ENCODE measurements at places on chromosomes 5 and 9.

DNA sequence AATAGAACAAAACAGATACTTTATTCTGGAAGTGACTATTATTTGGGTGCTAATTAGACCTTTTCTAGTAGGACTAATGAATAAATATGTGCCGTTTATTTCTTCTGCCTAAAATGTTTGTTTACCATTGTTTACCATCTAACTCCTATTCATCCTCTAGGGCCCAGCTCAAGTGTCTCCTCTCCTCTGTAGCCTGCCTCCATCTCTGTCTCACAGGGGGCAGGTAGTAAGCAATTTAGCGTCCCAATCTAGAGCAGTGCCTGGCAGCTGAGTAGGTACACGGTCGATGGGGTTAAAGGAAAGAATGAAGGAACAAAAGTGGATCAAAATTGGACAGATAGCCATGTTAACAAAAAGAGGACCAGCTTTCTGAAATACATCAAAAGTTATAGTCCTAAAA is 230.9 kb downstream of the SLF1 start:
- no peak for DNase-seq

DNA sequence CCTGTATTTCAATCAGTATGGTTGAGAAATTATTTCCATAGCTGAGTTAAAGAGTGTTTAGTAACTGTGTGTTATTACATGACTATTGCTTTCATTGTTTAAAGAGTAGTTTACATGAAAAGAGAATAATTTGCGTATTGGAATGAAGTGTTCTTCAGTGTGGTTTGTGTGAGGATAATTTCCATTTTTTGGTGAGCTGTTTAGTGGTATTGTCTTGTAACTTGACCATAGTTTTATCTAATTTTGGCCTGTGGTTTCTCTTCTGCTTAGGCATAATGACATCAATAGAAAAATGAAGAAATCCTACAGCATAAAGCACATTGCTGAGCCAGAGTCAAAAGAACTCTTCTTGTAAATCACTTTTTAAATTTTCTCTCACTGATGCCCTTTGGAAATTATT is 151.2 kb downstream of the SNCAIP start:
- DNase-seq = no peak

DNA sequence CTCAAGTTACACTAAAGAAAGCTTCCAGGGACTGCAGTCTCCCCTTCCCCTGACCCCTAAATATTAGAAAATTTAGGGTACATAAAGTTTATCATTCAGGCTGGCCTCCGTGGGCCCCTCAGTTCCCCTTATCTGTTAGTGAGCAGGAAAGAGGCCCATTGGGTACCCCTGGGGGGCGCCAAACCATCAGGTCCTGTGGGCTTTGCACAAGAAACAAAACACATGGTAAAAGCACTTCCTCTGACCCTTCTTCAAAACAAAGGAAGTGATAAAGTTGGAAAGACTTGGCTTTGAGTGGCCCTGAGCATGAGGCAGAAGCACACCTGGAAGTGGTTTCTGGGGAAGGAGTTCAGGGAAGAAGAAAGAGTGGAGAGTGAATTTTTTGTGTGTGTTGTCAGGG is 213.0 kb downstream of the SMARCA2 start:
- DNase-seq = no peak

- no peak for DNase-seq
These were observed 641 bp downstream of the ATP6V1G1 start for GRCh38 chr9:114588210-114588609.

GRCh38 chr9:83130541-83130940 is 67.6 kb upstream of the RASEF start:
- no peak for DNase-seq

DNA sequence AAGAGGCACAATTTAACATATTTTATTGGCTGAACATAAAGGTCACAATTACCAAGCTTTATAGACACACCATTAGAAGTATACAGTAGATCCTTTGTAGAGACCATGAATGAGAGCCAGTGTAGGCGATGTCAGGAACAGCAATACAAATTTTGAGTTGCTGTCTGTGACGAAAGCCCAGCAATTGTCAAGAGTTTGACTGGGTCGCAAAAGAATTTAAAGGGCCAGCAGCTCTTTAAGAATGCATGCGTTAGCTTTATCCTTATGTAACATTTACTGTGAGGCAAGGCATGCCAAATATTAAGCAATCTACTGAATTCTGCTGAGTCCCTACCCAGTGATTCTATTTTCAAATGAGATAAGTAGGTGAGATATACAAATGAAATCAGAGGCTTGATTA is 236.9 kb downstream of the ARRDC3 start:
- no peak for DNase-seq

- no peak for DNase-seq
These were observed 1.9 kb upstream of the PHYHD1 start for GRCh38 chr9:128918921-128919320.

GRCh38 chr5:16477541-16477940 is 11.9 kb upstream of the ZNF622 start:
- DNase-seq = no peak

GRCh38 chr9:126839301-126839700 is 21.1 kb upstream of the ZBTB34 start:
- no peak for DNase-seq
